CMK (cell line): ENCODE measurements at places on chromosomes 6 and 20.
A peak's percentile ranks its signal among the peaks of the same experiment; 100 is the strongest.

DNA sequence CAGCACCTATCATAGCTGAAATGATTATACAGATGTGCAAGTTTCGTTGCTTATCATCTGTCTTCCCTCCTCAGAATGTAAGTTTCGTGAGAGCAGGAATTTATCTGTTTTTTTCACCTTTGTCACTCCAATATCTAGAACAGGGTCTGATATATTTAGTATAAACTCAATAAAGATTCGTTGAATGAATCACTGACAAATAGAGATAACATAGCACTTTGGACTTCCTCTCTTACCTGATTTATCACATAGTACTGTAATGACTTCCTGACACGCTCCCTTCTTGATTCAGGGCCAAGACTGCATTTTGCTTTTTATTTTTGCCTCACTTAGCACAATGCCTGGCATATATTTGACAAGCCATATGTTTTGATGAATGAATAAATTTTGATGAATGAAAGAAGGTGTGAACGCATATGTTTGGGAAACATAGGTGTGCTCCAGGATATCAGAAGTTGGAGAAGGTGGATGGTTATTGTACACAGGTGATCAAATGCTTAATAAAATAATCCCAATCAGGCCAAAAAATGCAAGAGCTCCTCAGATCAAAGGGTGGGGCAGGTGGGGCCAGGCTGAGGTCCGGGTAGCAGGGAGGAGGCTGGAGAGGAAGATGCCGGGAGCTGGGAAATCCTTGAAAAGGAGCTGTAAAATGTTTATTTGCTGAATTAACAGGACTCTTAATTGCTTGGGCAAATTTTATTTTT lies 33.0 kb downstream of the PIM1 start:
- DNase-seq, result no peak

- no peak for DNase-seq
Observed at GRCh38 chr6:2044192-2044591, 201.2 kb downstream of the GMDS start.

DNA sequence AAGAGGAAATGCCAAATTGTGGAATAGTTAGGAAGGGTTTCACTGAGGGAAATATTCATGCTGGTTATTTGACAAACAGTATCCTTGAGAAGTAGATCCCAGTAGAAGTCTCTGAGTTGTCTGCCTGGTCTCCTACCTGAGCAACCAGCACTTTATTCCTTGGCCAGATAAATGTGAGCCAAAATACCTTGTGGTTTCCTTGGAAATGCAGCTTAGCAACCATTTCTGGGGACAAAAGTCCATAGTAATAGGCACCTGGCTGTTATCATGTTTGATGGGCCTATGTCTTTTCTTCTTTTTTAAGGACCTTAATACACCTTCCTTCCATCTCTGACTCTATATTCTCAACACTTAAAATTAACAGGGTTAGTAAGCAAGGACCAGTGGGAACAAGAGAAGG lies 217.1 kb upstream of the MARCKS start:
- no peak for DNase-seq

DNA sequence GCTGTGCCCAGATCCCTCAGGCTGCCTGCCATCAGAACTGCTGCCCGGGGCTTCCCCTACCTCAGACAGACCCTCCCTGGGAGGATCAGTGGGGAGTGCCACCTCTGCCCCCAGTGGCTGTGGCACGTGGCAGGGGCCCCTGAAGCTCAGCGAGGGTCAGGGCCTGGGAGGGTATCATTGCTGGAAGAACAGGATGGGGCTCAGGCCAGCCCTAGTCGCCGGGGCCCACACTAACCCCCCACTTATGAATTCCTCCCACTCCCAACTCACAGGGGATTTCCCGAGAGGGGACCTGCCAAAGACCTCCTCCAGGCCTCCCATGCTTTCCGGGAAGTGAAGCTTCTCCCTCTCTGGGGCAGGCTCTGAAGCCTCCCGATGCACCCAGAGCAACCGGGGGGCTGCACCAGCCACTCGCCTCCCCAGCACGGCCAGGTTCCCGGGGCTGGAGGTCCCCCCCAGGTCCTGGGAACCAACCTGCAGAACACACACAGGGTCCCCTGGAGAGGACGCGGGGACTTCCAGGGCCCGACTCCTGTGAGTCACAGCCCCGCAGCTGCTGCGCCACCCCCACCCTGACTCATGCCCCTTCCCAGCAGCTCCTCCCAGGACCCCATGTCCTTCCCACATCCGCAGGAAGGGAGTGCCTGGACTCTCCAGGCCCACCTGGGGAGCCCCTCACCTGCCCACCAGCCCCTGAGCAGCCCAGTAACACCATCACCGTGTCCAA lies 2.5 kb downstream of the TNFRSF6B start:
- no peak for DNase-seq

DNA sequence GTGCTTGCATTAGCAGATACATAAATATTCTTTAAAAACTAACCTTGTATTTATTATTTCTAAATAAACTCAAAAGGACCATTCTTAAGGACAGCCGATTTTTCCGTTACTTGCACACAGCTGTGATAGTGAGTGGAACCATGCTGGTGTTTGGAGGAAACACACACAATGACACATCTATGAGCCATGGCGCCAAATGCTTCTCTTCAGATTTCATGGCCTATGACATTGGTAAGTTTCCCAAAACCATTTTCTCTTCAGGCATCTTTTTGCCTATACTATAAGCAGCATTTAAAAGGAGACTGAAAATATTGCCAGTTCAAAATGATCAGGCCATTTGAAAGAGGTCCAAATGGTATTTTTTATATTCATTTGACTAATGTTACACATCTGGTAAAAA lies 92.3 kb downstream of the ATRN start:
- no peak for DNase-seq

- no peak for DNase-seq
Observed at GRCh38 chr20:5643936-5644335, 106.3 kb upstream of the SHLD1 start.

- no peak for DNase-seq
Observed at GRCh38 chr20:48102076-48102787, 317.0 kb upstream of the SULF2 start.

- no peak for DNase-seq
Observed at GRCh38 chr20:57118107-57118769, 148.2 kb downstream of the BMP7 start.

DNA sequence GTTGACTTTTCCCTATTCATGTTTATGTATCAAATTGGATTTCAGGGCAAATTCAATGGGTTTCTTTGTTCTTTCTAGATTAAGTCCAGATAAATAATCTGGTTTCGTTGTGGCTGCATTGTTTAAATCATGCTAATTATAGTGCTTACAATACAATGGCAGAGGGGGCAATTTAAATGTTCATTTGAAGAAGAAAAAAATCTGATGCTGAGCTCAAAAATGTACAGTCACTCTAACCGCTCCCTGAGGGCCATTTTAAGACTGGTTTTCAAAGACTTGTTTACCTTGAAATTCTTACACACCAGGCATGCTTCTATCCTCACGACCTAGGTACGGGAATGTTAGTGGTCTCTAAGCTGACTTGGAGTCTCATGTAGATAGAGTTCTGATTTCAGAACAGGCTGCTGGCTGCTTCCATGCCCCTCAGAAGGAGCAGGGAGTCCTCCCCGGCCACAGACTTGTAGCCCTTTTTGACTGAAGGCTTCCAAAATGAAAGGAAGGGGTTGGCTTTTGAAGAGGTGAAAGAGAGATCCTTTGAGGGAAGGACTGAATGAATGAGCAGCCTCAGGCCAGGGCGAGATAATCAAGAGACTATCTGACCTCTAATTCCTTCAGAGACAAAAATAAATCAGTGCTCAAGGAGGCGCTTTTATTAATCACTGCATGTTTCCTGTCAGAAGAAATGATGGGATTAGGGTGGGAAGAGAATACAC lies 86.1 kb upstream of the ZNF217 start:
- DNase-seq, result no peak

GRCh38 chr6:170136541-170137175 lies 154.2 kb downstream of the DLL1 start:
- DNase-seq, result no peak

GRCh38 chr6:105545947-105546731 lies 143.3 kb upstream of the PREP start:
- DNase-seq, result no peak

DNA sequence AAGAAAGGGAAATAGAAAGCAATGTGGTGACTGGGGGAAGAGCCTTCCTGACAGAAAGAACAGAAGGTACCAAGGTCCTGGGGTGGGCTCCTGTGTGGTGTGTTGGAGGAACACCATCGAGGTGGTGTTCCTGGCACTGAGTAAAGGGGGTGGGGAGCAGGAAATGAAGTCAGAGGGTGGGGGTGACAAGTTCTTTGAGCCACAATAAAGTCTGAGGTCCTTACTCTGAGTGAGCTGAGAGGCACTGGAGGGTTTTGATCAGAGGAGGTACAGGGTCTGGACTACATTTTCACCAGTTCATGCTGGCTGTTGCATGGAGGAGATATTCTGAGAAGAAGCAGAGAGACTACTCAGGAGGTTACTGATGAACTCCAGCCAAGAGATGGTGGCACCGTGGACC lies 198.2 kb downstream of the GMPR start:
- DNase-seq, result no peak

GRCh38 chr6:33417128-33417902 lies 592 bp downstream of the CUTA start:
- no peak for DNase-seq

DNA sequence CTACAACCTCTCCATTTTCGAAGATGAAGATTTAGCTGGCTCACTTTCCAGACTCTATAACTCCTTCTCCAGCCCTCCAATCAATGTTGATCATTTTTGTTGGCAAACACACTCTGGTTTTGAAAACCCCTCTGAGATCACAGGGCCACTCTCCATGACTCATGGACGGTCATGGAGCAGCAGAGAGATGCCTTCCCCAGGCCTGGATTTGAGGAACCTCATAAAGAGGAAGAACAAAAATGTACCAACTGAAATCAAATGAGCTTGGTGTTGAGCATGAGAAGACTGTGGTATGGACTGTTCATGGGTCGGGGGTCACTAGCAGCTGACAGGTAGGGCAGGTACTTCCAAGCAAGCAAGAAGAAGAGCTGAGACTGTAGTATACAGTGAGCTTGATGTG lies 112.8 kb upstream of the INSM1 start:
- DNase-seq, result no peak

DNA sequence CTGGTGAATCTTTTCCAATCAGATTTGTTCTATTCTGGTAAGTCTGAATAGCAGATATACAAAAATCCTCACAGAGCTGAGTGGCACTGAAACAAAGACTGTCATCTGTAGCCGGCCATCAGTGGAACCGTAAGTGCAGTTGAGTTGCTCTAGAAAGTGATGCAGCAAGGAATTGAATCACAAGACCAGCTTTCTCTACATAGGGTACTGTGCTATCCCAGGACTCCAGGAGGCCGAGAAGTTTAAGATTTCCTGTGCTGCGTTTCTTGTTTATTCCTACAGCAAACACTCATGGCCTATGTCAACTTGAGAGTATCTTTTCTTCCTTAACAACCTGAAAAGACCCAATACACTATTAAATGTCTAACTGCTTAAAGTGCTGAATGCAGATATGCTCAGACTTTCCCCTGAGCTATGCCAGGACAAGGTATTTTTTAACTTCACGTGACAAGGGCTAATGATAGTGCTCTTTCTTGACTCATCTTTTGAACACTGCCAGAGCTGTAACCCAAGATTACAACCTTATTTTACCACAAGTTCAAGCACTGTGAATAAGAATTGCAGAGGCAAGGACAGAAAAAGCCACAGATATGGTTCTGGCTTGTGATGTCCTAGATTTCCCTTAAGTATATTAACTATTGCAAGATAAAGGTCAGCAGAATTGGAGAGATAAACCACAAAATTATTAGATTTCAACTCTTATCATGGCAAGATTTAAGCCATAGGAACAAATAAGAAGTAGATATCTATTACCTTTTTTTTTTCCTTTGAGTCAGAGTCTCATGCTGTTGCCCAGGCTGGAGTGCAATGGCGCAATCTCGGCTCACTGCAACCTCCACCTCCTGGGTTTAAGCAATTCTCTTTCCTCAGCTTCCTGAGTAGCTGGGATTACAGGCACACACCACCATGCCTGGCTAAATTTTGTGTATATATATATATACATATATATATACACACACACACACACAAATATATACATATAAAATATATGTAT lies 71.6 kb downstream of the GJA1 start:
- DNase-seq, result no peak

GRCh38 chr6:36912586-36912985 lies 26.8 kb downstream of the C6orf89 start:
- DNase-seq, result peak; percentile 40

GRCh38 chr20:46835418-46835817 lies 59.2 kb upstream of the EYA2 start:
- DNase-seq, result no peak
